Lower lobe of right lung (tissue), 2 donors: ENCODE measurements at places on chromosomes 6 and 20. TPM values are rescaled to one million over a fixed set of nuclear protein-coding genes. Genes with fewer than 3 reads are reported as not detected.
A peak's percentile ranks its signal among the peaks of the same experiment; 100 is the strongest.

GRCh38 chr6:107458672-107459282 is 587 bp downstream of the PDSS2 start:
- peak overlapping the region; percentile 94 for H3K27ac ChIP-seq
- peaks cover 18% of the 10 kb centered on the region for H3K4me1 ChIP-seq
- no peaks in the 10 kb centered on the region for H3K36me3 ChIP-seq
- no peak for DNase-seq

- no peaks in the 10 kb centered on the region for H3K4me1 ChIP-seq
- no peaks in the 10 kb centered on the region for H3K36me3 ChIP-seq
- H3K27me3 ChIP-seq, result no peaks in the 10 kb centered on the region
Measured at GRCh38 chr6:109031416-109031815, 63.2 kb downstream of the SESN1 start.

DNA sequence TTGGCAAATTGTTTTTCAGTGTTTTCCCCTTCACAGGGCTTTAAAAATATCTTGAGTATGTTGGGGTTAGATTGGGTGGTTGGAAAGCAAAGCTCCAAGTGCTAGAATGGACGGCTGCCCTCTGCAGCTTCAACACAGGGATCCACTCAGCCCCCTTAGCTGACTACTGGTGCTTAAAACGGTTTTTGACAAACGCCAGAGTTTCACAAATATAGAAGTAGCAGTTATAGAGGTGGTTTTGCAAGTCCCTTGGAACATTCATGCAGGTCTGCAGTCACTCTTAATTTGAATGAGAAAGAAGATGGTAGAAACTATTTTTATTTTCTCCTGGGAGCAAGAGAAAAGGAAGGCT is 175.9 kb downstream of the ARID1B start:
- H3K36me3 ChIP-seq, result no peaks in the 10 kb centered on the region
- H3K4me1 ChIP-seq, result peaks cover 57% of the 10 kb centered on the region
- no peak for DNase-seq
- no peak overlapping the region for H3K4me3 ChIP-seq
- no peaks in the 10 kb centered on the region for H3K27me3 ChIP-seq

Gene PAX1
- total RNA-seq, result not detected

DNA sequence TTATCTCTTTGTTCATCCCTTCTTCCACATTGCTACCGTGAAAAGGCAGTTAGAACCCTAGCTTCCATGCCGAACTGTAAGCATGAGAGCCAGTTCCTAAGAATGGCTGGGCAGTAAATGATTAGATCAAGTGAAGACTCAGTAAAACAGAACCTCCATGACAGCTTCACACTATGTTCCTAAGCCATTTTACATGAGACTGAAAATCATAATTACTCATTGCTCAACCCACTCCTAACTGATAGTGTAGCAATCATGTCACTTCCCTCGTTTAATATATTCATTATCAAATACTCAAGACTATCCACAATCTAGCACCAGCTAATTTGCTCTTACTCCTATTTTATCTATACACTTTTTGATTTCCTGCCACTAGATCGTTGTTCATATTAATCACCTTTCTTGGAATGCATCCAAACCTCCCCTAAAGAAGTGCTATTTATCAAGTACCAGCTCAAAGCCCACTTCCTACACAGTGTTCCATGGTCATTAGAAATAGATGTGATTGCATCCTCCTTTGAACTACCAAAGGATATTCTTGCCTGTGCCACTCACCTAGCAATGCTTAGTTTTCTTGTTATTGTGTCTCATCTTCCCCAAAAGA is 6.0 kb downstream of the TMEM30A start:
- H3K27ac ChIP-seq, result no peak overlapping the region
- peaks cover 69% of the 10 kb centered on the region for H3K4me1 ChIP-seq
- no peaks in the 10 kb centered on the region for H3K27me3 ChIP-seq

GRCh38 chr6:66179361-66179760 is 472.3 kb upstream of the EYS start:
- no peak overlapping the region for H3K27ac ChIP-seq
- H3K4me1 ChIP-seq, result no peaks in the 10 kb centered on the region
- DNase-seq, result no peak
- H3K36me3 ChIP-seq, result no peaks in the 10 kb centered on the region

- H3K36me3 ChIP-seq, result no peaks in the 10 kb centered on the region
- no peaks in the 10 kb centered on the region for H3K27me3 ChIP-seq
- DNase-seq, result no peak
- H3K4me1 ChIP-seq, result no peaks in the 10 kb centered on the region
Measured at GRCh38 chr6:55567558-55567957, 11.4 kb downstream of the HMGCLL1 start.

Gene BPIFA1
- 28.4 TPM for total RNA-seq

Gene LY6G6D
- not detected for total RNA-seq

Gene F13A1
- 187 TPM for total RNA-seq

DNA sequence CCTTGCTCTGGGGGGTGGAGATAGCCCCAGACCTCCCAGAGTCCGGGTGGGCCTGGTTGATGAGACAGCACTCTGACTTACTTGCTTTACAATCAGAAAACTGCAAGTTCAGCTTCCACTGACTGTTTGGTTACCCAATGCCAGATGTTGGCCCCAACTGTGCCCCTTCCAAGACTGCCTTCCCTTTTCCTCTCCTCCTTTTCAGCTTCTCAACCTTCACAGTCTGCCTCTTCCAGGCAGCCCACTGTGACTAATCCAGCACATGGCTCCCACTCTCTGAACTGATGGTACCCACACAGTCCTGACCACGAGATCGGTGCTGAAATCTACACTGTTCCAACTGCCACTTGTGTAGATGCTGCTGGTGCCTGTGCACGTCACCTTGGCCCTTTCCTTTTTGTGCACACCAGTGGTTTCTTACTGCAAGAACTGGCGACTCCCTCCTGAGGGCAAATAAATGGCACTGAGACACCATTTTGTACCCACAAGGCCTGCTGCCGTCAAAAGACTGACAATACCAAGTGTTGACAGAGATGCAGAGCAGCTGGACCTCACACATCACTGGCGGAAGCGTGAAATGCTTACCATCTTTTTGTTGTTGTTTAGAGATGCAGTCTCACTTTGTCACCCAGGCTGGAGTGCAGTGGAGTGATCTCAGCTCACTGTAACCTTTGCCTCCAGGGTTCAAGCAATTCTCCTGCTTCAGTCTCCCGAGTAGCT is 1.8 kb upstream of the ARFGAP1 start:
- H3K36me3 ChIP-seq, result peaks cover 3% of the 10 kb centered on the region
- H3K4me1 ChIP-seq, result peaks cover 27% of the 10 kb centered on the region
- DNase-seq, result no peak
- peaks cover 15% of the 10 kb centered on the region for H3K27me3 ChIP-seq
- no peak overlapping the region for H3K4me3 ChIP-seq

Gene CST9
- total RNA-seq, result not detected

Gene EYA4
- total RNA-seq, result 2.6 TPM

Gene RFX6
- total RNA-seq, result not detected

Gene C4B
- total RNA-seq, result 162 TPM

- H3K27me3 ChIP-seq, result no peaks in the 10 kb centered on the region
- H3K4me3 ChIP-seq, result peak within 1 kb of the TSS; percentile 59
- H3K27ac ChIP-seq, result peak within 1 kb of the TSS; percentile 98
- peak; percentile 98 for DNase-seq
- peaks cover 42% of the 10 kb centered on the region for H3K36me3 ChIP-seq
- peaks cover 57% of the 10 kb centered on the region for H3K4me1 ChIP-seq
Measured at GRCh38 chr6:2841264-2842138, at the start of gene SERPINB1. TSS of gene SERPINB1 (minus strand) at chr6:2841863. CDS start at chr6:2840586, 1,277 bp downstream.

GRCh38 chr6:158095031-158095430 is 73.0 kb downstream of the SERAC1 start:
- no peak overlapping the region for H3K27ac ChIP-seq
- peaks cover 13% of the 10 kb centered on the region for H3K36me3 ChIP-seq
- no peaks in the 10 kb centered on the region for H3K4me1 ChIP-seq
- H3K4me3 ChIP-seq, result no peak overlapping the region

- H3K4me1 ChIP-seq, result peaks cover 7% of the 10 kb centered on the region
- no peak for DNase-seq
- H3K27me3 ChIP-seq, result no peaks in the 10 kb centered on the region
- no peak overlapping the region for H3K27ac ChIP-seq
- H3K36me3 ChIP-seq, result no peaks in the 10 kb centered on the region
- H3K4me3 ChIP-seq, result no peak overlapping the region
Measured at GRCh38 chr6:134005800-134006199, 46.6 kb downstream of the SLC2A12 start.

Gene SPEF1
- 3.9 TPM for total RNA-seq

DNA sequence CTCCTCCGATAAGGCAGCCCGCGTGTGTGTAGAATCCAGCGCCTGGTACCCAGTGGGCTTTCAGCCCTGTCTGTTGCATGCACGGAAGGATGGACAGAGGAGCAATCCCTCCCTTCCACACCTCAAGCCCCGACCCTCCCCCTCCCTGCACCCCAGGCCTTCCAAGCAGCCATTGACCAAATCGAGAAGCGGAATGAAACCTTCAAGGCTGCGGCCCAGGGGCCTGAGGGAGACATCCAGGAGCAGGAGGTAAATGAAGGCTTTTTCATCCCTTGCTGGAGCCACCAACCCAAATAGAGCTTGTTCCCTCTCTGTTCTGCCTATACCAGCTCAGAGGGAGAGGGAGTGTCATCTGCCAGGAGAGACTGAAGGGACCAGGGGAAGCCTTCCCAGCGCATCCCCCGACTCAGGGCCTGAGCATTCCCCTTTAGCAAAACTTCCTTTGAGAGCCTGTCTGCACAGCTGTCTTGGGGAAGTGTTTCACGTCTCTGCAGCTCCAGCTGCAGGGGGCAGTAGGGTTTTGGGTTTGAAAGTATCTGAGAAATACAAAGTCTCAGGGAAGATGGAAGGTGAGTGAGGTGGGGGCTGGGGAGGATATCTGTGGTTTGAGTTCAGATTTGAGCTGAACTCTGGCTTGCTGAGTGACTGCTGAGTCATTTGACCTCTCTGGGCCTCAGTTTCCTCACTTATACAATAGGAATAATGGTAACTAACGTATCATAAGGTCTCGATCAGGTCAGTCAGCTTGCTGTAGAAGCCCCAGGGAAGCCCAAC is 16.1 kb downstream of the FGD2 start:
- peaks cover 26% of the 10 kb centered on the region for H3K4me1 ChIP-seq
- peaks cover 28% of the 10 kb centered on the region for H3K36me3 ChIP-seq
- H3K27ac ChIP-seq, result no peak overlapping the region
- H3K4me3 ChIP-seq, result no peak overlapping the region

DNA sequence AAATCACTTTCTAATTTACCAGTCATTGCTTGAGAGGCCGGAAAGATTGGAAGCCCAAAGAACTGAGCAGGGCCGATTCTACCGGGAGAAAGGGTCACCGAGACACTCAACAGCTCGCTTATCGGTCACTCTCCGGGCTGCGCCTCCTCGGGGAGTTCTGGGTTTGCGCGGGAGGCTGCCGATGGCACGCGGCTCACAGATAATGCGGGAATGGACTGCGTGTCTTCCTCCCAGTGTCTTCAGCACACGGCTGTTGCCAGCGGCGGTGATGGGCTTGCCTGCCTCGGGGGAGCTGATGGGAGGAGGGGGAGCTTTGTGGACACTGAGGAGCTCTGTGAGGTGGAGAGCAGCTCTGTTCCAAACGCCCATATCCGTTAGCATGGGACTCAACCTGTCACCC is 314.6 kb downstream of the CDH4 start:
- peak; percentile 24 for DNase-seq
- H3K36me3 ChIP-seq, result no peaks in the 10 kb centered on the region
- no peak overlapping the region for H3K4me3 ChIP-seq
- no peaks in the 10 kb centered on the region for H3K27me3 ChIP-seq
- H3K4me1 ChIP-seq, result no peaks in the 10 kb centered on the region

Gene FKBP5
- total RNA-seq, result 128 TPM

- H3K4me1 ChIP-seq, result peaks cover 36% of the 10 kb centered on the region
- DNase-seq, result no peak
- peak overlapping the region; percentile 89 for H3K27ac ChIP-seq
- H3K36me3 ChIP-seq, result no peaks in the 10 kb centered on the region
- H3K4me3 ChIP-seq, result peak overlapping the region; percentile 73
Measured at GRCh38 chr6:16762268-16762549, 949 bp upstream of the ATXN1 start.

GRCh38 chr6:27281105-27281539 is 31.0 kb downstream of the POM121L2 start:
- no peak overlapping the region for H3K4me3 ChIP-seq
- no peak for DNase-seq
- H3K4me1 ChIP-seq, result no peaks in the 10 kb centered on the region
- H3K36me3 ChIP-seq, result no peaks in the 10 kb centered on the region
- H3K27ac ChIP-seq, result no peak overlapping the region

DNA sequence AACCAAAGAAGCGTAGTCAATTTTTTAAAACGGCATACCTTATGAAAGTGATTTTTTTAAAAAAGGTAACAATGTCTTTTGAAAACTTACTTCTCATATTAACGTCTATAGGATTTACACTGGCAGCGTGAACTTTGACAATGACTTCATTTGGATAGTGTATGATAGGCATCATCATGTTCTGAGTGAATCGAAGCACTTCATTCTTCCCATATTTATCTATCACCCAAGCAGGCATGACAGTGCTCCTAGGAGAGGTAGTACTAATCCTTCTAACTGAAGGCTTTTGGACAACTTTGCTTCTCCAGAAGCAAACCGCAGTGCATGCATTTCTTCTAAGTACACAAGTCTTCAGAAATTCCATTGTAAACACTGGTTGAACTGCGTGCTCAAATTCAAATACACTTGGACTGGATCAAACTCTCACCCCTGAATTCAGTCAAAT is 618 bp downstream of the RTN4IP1 start:
- H3K27ac ChIP-seq, result peak overlapping the region; percentile 81
- H3K36me3 ChIP-seq, result no peaks in the 10 kb centered on the region
- H3K4me1 ChIP-seq, result peaks cover 17% of the 10 kb centered on the region
- DNase-seq, result no peak
- peak overlapping the region; percentile 100 for H3K4me3 ChIP-seq

GRCh38 chr6:73085443-73085871 is 139.8 kb downstream of the KHDC1L start:
- no peaks in the 10 kb centered on the region for H3K27me3 ChIP-seq
- no peak overlapping the region for H3K4me3 ChIP-seq
- H3K4me1 ChIP-seq, result no peaks in the 10 kb centered on the region
- H3K27ac ChIP-seq, result no peak overlapping the region

DNA sequence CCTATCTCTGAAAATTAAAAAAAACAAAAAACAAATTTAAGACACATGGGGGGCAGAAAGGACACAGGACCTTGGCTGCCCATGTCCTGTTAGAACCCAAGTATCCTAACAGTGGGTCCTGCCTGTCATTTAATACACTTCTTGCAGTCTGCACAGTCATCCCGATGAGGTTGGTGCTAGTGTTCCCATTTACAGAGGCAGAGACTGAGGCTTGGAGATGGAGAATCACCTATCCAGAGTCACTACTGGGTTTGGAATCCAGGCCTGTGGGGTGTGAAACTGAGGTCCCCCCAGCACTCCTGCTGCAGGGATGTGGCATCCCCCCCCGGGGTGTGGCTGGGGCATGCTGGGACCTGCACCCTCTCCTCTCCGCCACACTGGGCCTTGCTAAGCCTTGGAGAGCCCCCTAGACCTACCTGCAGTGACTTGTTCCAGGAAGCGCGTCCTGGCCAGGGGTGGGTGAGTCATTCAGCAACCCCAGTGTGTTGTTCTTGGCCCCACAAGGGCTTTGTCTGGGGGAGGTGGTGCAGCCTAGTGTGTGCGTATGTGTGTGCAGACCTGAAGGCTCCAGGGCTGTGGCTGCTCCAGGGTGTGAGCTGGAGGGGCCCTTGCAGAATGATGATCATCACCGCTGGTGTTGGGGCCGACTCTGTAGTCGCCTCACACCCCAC is 49.7 kb downstream of the BCAS4 start:
- H3K4me3 ChIP-seq, result no peak overlapping the region
- H3K36me3 ChIP-seq, result no peaks in the 10 kb centered on the region
- no peaks in the 10 kb centered on the region for H3K27me3 ChIP-seq
- no peak overlapping the region for H3K27ac ChIP-seq
